HFFc6 (cell line): ENCODE measurements at places on chromosomes 6 and 20.

GRCh38 chr6:11851387-11851786, 72.8 kb upstream of the ADTRP start:
- peak; percentile 91 for DNase-seq
- H3K4me3 ChIP-seq = peak overlapping the region; percentile 27; the same call in 1 of the 2 replicates
- peak overlapping the region; percentile 40; the same call in 1 of the 2 replicates for H3K27ac ChIP-seq
- no peaks in the 10 kb centered on the region; the same call in 1 of the 2 replicates for H3K27me3 ChIP-seq
- no peaks in the 10 kb centered on the region for H3K36me3 ChIP-seq

- H3K36me3 ChIP-seq = no peaks in the 10 kb centered on the region
- H3K27me3 ChIP-seq = no peaks in the 10 kb centered on the region
- H3K4me3 ChIP-seq = no peak overlapping the region
- no peak for DNase-seq
- no peaks in the 10 kb centered on the region for H3K4me1 ChIP-seq
These were observed 114.9 kb upstream of the MOCS1 start for GRCh38 chr6:40049128-40049527.

- H3K27ac ChIP-seq = no peak overlapping the region
- no peaks in the 10 kb centered on the region for H3K36me3 ChIP-seq
- peaks cover 10% of the 10 kb centered on the region for H3K27me3 ChIP-seq
- no peak overlapping the region for H3K4me3 ChIP-seq
These were observed 31.8 kb upstream of the ZNF133 start for GRCh38 chr20:18256440-18257090.

DNA sequence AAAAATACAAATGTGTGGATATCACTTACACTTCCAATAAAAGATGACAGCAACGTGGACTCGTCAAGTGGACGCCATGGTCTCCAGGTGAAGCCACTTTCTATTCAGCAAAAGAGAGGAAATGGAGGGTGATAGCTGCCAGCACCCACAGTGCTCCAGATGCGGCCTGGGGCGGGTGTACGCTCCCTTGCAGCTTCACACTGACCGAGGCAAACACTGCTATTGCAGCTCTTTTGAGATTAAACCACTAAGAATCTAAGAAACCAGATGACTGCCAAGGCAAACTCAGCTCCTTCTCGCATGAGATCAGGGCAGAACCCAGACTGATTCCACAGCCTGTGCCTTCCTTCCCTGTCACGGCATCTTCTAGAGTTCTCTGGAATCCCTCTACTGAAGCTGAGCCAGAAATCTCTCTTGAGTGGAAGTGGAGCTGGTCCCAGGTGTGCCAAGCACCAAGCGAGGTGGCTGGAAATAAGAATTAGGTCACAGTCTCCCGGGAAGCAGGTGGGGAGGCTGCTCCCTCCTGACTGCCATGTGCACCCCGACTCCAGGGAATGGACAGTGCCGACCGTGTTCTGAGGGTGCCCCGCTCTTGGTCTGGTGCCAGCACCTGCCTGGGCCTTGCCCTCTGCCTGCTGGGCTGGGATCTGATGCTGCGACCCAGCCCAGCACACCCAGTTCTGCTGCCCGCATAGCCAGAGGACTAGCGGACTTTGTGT, 90.1 kb upstream of the AFDN start:
- peaks cover 14% of the 10 kb centered on the region for H3K36me3 ChIP-seq
- peaks cover 1% of the 10 kb centered on the region for H3K27me3 ChIP-seq
- H3K4me3 ChIP-seq = no peak overlapping the region
- no peak overlapping the region for H3K27ac ChIP-seq
- no peaks in the 10 kb centered on the region for H3K4me1 ChIP-seq

DNA sequence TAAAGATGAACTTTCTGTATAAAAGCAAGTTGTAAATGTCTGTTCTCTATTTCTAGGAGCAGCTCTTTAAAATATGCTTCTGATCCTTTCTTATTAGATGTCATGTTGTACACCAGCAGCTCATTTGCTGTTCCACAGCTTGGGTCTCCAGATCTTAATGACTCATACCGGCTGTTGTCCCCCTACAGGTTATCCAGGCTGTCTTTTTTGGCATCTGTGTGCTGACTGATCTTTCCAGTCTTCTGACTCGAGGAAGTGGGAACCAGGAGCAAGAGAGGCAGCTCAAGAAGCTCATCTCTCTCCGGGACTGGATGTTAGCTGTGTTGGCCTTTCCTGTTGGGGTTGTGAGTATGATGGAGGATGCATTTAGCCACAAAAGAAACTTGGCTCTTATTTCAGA, 76.0 kb downstream of the AIG1 start:
- H3K36me3 ChIP-seq = peaks cover 45% of the 10 kb centered on the region
- no peak overlapping the region for H3K4me3 ChIP-seq
- H3K27me3 ChIP-seq = no peaks in the 10 kb centered on the region; the same call in 1 of the 2 replicates
- peaks cover 43% of the 10 kb centered on the region for H3K4me1 ChIP-seq
- H3K27ac ChIP-seq = no peak overlapping the region
